AG04450 (cell line): ENCODE measurements at places on chromosomes 2 and 18. TPM values are rescaled to one million over a fixed set of nuclear protein-coding genes. Genes with fewer than 3 reads are reported as not detected.

The LYPD6 gene
- 1.1 and 1.3 TPM in 2 replicates for polyA plus RNA-seq

- no peak for DNase-seq
Measured at GRCh38 chr2:37637985-37638384, 33.5 kb downstream of the CDC42EP3 start.

The CRYGC gene
- not detected in 2 replicates for polyA plus RNA-seq

DNA sequence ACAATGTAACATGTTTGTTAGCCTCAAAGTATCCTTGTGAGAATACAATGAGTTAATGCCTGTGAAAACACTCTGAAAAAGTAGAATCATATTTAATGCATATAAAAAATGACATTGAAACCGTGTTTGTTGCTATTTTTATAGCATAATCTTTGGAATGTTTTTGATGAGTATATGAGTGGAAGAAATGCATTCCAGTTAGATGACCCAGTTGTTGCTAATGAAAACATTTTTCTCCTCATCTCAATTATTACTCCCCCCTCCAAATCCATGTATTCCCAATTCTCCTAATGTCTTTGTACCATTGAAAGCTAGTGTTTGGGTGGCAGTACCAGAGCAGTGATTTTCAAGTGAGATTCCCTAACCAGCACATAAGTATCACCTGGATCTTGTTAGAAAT lies 67.1 kb upstream of the DSEL start:
- no peak for DNase-seq
